Fibroblast of lung (primary cell): ENCODE measurements at places on chromosomes 12 and 14. TPM values are rescaled to one million over a fixed set of nuclear protein-coding genes. Genes with fewer than 3 reads are reported as not detected.
A peak's percentile ranks its signal among the peaks of the same experiment; 100 is the strongest.

Gene MED13L
- total RNA-seq = 97.3 and 115 TPM in 2 replicates

Gene SLC6A13
- not detected in 2 replicates for total RNA-seq

Gene TPPP2
- not detected in 2 replicates for total RNA-seq

Gene KLRB1
- total RNA-seq = not detected in 2 replicates

Gene HOXC12
- not detected in 2 replicates for total RNA-seq

Gene SRRM4
- not detected in 2 replicates for total RNA-seq

Gene CMAS
- 19.0 and 24.3 TPM in 2 replicates for total RNA-seq

Gene DAAM1
- total RNA-seq = 15.5 and 16.9 TPM in 2 replicates

Gene BDKRB2
- 43.9 and 91.5 TPM in 2 replicates for total RNA-seq

Gene DPF3
- 3.6 and 13.7 TPM in 2 replicates for total RNA-seq

Gene CPNE6
- total RNA-seq = not detected in 2 replicates

Gene ADAM21
- 0.51 and 0.66 TPM in 2 replicates for total RNA-seq

Gene CD69
- not detected in 2 replicates for total RNA-seq

Gene MMP19
- total RNA-seq = 3.3 and 7.1 TPM in 2 replicates

GRCh38 chr12:113936460-113936859, 29.7 kb downstream of the RBM19 start:
- no peak for DNase-seq

DNA sequence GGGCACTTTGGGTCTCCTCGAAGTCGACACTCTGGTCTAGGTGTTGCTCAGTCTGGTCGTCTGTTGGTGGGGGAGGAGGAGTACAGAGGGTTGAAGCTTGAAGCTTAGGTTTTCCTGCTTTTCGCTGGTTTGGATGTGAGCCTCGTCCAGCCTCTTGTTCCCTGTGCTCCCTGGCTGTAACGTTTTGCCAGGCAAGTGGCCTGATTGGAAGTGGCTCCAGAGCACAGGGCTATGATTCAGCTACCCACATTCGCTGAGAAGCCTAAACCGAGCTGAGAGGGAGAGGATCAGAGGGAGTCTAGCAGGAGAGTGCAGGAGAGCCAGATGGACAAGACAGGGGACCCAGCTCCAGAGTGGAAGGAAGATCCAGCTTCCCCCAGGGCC, 6.1 kb downstream of the HOXC10 start:
- no peak for DNase-seq

- DNase-seq = peak; percentile 27
Observed at GRCh38 chr14:99391671-99392070, 89.0 kb downstream of the SETD3 start.

- DNase-seq = no peak
Observed at GRCh38 chr12:2583642-2584401, 210.9 kb upstream of the FKBP4 start.

DNA sequence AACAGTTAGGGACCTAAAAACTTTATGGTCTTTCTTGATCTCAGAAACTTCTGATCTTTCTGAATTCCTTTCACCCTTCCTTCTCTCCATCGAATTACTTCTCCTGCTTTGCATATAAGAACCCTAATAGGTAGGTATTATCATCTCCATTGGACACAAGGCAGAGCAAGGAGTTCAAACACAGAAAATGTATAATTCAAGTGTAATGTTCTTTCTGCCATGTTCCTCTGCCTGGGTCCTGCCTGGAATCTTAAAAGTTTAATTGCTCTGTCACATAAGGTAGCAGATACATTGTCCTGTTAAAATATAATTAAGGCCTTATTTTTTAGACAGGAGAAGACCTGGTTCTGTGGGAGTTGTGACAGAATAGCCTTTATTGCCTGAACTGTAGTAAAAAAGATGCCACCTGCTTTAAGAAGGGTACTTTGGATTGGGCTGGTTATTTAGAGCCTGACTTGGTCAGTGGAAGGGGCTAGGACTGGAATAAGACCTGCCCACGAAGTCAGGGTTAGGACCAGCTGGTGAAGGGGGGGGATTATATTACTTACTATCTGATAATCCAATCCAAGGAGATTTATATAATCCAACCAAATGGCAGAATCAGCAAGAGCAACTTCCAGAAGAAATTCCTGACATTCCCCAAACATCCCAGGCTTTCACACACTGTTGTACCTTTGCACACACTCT, 10.4 kb downstream of the G2E3 start:
- DNase-seq = peak; percentile 33

- peak; percentile 50 for DNase-seq
Observed at GRCh38 chr14:57390806-57391516, 575 bp downstream of the NAA30 start.

GRCh38 chr14:89503431-89503996, 86.5 kb upstream of the FOXN3 start:
- DNase-seq = no peak

DNA sequence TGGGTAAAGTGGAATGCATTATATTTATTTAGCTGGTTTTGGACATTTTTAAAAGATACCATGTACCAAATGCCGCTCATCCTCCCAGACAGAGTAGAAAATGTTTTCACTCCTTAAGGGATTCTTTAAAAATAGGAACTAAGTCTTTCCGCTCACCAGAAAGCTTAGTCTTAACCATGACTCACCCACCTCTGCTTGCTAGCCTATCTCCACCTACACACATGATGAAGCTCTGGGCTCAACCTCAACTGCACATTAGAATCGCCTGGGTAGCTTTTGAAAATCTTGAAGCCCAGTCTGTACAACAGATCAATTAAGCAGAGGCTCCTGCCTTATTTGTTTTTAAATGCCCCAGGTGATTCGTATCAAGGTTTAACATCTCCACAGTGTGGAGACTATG, 260.5 kb downstream of the NEDD1 start:
- no peak for DNase-seq

GRCh38 chr12:132027636-132028035, 77.9 kb downstream of the EP400 start:
- no peak for DNase-seq

- no peak for DNase-seq
Observed at GRCh38 chr12:55929306-55929791, 1.6 kb upstream of the DGKA start.

DNA sequence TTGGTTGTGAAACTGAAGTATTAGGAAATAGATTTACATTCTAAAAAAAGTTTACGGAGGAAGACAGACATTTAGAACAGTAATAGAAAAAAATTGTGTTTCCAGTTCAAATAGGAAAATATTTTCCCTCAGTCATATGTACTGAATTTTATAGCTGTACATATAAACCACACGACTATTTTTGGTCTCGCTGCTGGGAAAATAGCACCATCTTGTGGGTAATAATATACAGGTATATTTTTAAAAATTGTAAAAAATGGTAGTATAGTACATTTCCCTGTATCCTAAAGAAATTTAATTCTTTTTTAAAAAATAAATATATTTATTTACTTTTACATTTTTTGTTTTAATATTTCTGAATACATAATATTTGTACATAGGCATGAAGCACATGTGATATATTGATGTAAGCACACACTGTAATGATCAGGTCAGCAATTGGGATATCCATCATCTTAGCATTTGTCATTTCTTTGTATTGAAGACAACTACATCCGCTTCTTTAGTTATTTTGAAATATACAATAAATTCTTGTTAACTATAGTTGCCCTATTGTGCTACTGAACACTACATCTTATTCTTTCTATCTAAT, 168.6 kb downstream of the ALX1 start:
- DNase-seq = no peak

DNA sequence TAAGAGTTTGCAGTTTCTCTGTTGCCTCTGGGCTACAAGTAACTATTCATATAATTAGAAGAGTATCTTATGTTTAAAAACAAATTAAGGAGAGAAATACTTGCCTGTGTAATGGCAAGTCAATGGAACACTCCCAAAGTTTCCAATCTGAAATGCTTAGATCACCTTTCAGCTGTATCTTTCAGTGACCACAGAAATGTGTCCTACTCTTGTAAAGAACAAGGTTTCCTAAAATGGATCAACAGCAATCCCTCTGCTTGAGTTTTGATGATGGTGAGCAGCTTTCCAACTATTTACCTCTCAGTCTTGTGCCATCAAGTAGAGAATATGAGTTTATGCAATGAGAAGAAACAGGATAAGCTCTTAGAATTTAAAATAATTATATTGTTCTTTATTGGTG, 92.9 kb downstream of the ERGIC2 start:
- DNase-seq = peak; percentile 60

DNA sequence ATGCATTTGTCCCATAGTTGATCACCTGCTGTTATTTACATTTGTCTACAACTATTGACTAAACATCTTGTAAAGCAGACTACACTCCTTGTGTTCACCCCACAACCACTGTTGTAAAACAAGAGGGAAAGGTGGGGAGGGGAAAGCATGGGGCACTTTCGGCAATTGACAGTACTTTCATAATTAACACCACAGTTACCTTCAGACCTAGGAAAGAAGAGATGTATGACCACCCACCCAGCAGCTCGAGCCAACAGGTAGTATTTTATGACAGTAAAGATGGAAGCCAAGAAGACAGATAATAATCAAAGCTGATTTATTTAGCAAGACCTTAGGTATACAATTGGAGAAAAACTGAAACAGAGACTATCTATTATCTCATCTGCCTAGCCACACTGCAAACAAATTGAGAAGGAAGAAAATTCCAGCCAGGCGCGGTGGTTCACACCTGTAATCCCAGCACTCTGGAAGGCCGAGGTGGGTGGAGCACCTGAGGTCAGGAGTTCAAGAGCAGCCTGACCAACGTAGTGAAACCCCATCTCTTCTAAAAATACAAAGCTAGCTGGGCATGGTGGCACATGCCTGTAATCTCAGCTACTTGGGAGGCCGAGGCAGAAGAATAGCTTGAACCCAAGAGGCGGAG, 11.2 kb downstream of the HECTD4 start:
- DNase-seq = no peak

GRCh38 chr14:95260537-95261361, 59.0 kb downstream of the CLMN start:
- DNase-seq = peak; percentile 88

DNA sequence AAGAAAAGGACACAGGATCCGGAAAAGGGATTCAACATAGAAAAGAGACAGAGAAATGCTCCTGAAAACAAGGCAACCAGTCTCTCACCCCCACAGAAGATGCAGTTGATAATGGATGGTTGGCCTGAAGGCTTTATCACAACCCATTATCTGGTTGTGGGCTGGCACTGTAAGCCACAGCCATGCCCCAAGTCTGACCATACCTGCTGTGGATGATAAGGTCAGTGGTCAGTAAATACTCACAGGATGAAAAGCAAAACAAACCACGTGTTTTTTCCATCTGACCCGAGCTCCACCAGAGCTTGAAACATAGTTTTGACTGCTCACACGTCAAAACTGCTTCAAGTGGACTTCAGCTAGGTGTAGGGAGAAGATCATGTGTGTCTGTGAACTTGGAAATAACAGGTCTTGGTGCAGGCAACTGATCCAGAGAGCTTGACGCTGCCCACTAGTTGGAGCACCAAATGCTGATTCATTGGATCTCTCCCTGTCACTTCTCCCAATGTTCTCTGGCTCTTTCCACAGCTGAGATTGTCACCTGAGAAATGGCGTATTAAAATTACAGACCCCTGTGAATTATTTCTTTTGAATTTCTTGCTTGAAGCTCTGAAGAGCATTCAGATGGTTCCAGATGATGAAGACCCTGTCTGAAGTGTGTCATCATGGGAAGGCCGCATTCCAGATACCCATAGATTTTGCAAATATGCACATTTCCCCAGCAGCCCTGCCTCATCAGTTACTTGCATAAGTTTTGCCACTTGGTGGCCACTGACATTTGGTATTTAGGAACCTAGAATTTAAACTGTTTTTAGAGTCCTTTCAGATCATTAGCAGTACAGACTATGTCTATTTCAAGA, 8.5 kb downstream of the TMEM233 start:
- no peak for DNase-seq

DNA sequence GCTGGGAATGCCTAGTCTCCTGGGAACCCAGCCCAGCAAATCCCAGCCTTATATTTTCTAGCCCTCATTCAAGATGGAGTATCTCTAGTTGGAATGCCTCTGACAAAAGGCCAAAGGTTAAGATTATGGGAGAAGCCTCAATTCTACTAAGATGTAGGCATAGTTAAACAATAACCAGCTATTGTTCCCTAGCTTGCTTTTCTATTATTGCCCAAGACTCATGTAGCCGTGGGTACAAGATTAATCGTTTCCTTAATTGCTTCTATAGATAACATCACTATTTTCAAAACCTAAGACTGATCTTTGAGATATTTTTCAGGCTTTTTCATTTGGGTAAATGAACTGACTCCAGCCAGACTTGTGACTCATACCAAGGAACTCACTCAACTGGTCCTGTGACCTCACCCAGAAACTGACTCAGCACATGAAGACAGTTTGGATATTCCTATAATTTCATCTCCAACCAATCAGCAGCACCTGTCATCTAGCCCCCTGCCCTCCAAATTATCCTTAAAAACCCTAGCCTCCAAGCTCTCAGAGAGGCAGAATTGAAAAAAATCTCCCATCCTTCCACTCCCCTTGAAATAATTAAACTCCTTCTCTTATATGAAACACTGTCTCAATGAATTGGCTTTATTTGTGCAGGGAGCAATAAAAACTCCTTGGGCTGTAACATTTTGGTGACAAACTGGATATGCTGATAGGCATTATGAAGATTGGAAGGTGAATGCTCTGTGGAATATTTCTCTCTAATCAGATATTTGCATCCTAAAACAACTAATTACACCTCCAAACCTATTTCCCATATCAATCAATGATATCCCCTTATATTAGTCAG, 589.0 kb downstream of the C12orf50 start:
- DNase-seq = peak; percentile 92

DNA sequence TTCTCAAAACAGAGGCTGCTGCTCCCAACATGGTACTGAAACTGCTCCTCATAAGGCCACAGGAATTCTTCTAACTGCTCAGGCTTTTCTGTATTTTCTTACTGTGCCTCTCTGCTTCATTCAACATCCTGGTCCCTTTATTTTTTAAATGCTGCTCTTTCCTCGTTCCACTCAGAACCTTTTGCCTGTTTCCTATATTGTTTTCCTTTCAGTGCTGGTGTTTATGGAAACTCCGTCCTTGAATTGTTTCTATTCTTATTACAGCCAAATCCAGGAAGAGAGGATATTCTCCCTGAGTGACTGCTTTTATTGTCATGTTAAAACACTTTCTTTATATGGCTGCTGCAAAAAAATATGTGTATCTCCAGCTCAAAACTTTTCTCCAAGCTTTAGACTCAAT, 173.0 kb upstream of the E2F7 start:
- no peak for DNase-seq

- no peak for DNase-seq
Observed at GRCh38 chr12:22573181-22573580, 28.8 kb upstream of the C2CD5 start.

- no peak for DNase-seq
Observed at GRCh38 chr14:80545935-80546854, 334.9 kb upstream of the DIO2 start.

DNA sequence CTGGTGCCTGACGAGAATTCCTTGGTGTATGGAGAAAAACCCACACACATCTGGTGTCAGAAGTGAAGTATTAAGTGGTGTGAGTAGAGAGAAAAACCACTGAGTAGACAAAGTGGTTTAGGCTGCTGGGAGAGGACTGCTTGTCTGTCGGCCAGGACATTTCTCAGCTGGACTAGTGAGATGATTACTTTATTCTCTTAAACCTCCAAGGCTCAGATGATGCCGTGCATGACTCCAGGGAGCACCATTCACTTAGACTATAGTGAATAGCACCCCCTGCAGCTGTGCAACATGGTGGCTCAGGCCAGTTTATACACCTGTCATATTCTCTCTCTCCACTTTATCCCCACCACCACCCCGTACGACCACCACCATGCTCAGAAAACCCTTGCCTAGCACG, 28.5 kb upstream of the NFYB start:
- peak; percentile 78 for DNase-seq

- no peak for DNase-seq
Observed at GRCh38 chr14:77804592-77804991, 4.7 kb downstream of the ADCK1 start.

GRCh38 chr14:63443361-63443760, 99.8 kb downstream of the PPP2R5E start:
- DNase-seq = no peak
